ENCODE measurements at places on chromosomes 2 and 18.

GRCh38 chr2:233807966-233808935 is 30.1 kb downstream of the MROH2A start:
- DNase-seq: no peak

DNA sequence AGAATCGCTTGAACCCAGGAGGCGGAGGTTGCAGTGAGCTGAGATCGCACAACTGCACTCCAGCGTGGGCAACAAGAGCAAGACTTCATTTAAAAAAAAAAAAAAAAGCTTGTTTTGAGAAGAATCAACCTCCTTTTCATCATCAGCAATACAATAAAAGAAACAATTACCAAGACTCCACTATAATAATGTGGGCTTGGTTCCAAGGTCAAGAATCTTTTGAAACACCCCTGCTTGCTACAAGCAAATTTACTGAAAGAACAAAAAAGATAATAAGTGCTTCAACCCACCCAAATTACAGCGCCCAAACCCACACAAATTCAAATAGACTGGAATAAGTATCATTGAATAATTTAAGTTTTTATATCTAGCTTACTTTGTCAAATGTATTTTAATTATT is 33.6 kb upstream of the MAPRE3 start:
- DNase-seq: no peak

DNA sequence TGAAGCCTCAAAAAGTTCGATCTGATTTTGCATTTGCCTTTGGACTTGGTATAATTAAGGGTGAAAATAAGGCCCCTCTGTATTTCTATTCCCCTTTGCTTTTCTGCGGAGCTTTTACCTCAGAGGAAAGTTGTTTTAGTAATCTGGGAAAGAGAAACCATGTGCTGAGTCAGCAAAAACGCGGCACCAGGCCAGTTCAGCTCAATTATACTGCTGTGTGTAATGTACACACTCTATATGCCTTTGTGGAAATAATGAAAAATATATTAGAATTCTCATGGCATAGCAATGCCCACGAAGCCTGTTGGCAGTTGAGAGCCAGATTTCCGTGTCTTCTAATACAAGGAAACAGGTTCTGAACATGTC is 161.9 kb upstream of the SIX2 start:
- no peak for DNase-seq

DNA sequence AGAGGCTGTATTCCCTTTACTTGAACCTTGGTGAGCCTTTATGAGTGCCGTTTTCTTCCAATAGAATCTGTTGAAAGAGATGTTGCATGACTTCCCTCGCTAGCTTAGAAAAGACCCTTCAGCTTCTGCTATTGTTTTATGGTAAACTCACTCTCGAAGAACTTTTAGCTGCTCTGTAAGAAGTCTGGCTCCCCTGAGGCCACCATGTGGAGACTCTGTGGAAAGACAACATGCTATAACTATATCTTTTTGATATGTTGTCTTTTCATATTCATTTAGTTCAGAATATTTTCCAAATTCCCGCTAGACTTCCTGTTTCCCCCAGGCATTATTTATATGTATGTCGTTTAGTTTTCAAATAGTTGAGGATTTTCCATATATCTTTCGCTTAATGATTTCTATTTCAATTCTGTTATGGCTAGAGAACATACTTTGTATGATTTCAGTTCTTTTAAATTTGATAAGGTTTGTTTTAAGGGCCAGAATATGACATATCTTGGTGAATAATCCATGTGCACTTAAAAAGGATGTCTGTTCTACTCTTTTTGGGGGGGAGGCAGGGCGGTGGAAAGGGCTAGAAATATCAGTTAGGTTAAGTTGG is 64.1 kb downstream of the PTPN4 start:
- no peak for DNase-seq

- no peak for DNase-seq
Observed at GRCh38 chr2:122451040-122451439, 695.6 kb downstream of the TSN start.
